ENCODE measurements at places on chromosomes 12 and 14.

DNA sequence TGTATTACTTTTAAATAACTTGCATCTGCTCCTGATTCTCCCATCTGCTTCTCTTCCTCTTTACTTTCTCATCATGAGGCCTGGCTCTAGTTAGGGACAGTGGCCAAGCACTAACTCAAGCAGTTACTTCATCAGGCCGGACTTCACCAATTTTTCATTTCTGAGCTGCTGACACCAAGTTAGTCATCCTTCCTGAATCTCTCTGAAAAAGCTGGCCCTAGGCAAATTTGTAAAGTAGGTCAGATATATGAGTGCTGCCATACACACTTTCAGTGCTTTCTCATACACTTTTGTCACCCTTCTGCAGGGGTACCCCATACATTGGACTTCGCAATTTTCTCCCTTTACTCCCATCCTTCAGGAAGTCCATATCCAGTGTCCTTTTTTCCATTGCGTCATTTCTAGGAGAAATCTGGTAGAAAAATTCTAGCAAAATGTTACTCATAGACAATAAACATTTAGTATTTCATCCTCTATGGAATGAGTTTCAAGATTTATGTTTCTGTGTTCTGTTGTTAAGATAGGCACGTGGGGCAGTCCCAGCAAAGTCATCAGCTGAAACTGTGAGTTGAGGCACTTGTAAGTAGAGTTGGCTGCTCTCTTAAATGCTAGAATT, 276.8 kb upstream of the TMPO start:
- no peak for DNase-seq

- no peak for DNase-seq
Measured at GRCh38 chr12:103933237-103933636, 3.0 kb downstream of the HSP90B1 start.

- DNase-seq = no peak
Measured at GRCh38 chr12:124910561-124911478, 3.6 kb downstream of the UBC start.

GRCh38 chr12:121849211-121849610, 9.4 kb downstream of the HPD start:
- DNase-seq = no peak

DNA sequence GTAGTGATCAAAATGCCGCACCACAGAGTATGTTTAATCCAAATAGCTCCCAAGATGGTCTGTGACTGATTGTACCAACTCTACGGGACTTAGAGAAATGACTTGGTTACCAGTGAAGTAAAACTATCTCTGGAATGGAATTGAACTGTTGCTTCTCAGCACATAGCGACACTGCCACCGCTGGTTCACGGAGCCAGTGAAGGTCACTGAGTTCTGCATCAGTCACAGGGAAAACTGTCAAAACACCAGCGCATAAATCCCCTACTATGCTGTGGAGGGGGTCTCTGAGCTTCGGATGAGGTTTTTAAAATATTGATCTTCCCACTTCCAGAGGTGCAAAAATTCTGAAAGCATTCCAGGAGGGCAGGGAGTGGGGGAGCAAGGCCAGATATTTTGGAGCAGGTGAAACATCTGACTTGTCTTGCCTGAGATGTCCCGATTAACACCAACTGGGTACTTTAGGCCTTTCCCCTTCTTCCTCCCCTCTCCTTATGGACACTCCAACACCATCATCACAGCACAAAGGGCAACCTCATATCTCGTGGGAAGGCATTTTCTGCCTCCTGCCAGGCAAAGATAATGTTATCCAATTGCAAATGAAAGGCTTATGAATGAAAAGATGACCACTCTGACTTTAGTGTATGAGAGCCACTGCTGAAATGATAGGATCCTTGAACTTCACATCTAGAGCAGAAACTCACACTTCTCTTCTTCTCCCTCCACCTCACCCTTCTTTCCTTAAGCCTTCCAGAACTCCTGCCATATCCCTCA, 2.0 kb upstream of the PLXNC1 start:
- DNase-seq = no peak

GRCh38 chr14:44449680-44450079, 57.4 kb downstream of the FSCB start:
- DNase-seq = no peak

GRCh38 chr14:94116701-94117100, 6.2 kb downstream of the IFI27 start:
- no peak for DNase-seq

Data from stimulated activated CD4-positive, alpha-beta T cell treated with anti-CD3 and anti-CD28 coated beads, Interleukin-4, amount 100 ng/mL, for 4 hours (primary cell).